NB4 (cell line): ENCODE measurements at places on chromosomes 1 and 21.

DNA sequence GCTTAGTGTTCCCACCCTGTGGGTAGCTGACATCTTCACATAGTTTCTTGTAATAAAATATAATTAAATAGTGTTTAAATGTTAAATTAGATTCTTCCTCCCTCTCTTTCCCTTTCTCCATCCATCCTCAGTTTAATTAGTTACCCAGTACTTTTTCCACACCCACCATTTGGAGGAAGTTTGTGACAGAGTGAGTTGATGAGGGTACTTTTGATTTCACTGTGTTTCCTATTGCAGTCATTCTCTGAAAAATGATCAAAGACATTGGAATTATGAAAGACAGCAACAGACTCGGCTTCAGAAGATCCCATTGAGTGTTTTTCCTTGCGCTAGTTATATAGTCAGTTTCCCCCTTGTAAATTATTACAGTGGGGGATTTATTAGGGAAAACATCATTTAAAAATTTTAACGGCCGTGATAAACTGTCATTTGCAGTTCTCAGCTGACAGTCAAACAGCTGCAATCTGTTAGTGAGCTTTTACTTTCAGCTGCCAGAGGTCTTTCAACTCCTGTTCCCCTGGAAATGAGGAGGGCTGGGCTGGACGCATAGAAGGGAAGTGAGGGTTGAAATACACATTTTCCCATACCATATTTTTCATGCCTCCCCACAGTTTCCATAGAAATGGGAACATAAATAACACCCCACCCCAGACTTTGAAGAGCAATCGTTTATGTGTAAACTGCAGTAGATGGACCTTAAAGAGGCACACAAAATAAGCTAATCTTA is 61.3 kb upstream of the CACYBP start:
- no peak for DNase-seq

DNA sequence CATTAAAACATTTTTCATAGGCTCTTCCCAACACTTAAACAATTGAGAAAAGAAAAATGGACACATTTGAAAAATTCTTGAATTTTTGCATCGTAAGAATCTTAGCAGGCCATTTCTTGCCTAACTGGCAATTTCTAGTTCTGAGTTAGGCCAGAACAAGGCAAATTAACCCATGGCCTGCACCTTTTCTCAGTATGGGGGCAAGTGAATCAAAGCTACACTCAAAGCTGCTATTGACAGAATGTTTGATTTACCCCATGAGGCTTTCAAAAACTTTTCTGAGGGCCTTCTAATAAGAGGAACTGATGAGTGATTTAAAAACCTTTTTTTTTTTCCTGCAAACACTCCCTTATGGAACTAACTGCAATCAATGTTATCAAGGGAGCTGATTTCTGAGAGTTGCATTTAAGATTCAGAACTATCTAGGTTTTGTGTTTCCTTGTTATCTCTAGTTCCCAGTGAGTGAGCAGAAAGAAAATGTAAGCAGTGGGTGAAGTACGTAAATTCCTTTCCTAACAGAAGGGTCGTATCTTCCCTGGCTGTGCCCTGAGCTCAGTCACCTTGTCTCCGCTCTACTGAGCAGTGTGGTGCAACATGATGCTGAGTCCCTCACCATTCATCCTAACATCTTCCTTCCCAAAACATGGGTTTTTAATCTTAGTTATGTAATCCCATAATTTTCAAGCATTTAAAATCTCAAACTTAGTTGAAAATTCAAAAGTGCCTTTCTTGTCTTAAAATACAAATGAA is 353.7 kb downstream of the DPYD start:
- DNase-seq = no peak

- peak; percentile 47 for DNase-seq
Observed at GRCh38 chr1:157496121-157496526, 56.2 kb downstream of the FCRL5 start.

- no peak for DNase-seq
Observed at GRCh38 chr1:244242446-244242845, 191.4 kb downstream of the ZBTB18 start.

GRCh38 chr1:210687582-210688279 is 359.0 kb downstream of the HHAT start:
- DNase-seq = peak; percentile 3

GRCh38 chr1:245158913-245159312 is 4.1 kb downstream of the KIF26B start:
- DNase-seq = no peak

GRCh38 chr1:216054600-216054999 is 368.6 kb downstream of the USH2A start:
- DNase-seq = no peak

GRCh38 chr1:76832521-76832920 is 34.8 kb upstream of the ST6GALNAC5 start:
- DNase-seq = no peak

- no peak for DNase-seq
Observed at GRCh38 chr1:61102041-61102440, 19.7 kb downstream of the NFIA start.

- no peak for DNase-seq
Observed at GRCh38 chr1:94411237-94411636, 7.0 kb upstream of the ABCD3 start.

- DNase-seq = peak; percentile 32
Observed at GRCh38 chr1:24254783-24255182, 64.4 kb upstream of the GRHL3 start.

- no peak for DNase-seq
Observed at GRCh38 chr1:31667065-31667785, 22.5 kb upstream of the PEF1 start.

GRCh38 chr1:244557565-244557964 is 95.4 kb upstream of the DESI2 start:
- no peak for DNase-seq

DNA sequence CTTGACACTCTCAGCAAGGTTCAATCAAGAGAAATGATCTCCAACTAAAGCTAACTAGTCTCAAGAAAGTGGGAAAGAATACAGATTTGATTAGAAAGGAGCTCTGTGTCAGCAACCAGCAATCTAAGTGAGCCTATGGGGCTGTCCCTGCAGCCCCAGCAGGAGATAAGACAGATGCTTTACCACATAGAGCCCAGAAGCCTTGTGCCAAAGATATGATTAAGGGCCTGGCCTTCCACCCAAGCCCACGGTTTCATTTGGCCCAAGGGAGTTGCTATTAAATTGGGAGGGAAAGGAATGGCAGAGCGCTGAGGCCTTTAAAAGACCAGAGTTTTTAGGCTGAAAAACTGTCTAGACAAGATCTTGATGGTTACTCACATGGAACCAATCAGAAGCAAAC is 74.8 kb downstream of the HLCS start:
- no peak for DNase-seq

DNA sequence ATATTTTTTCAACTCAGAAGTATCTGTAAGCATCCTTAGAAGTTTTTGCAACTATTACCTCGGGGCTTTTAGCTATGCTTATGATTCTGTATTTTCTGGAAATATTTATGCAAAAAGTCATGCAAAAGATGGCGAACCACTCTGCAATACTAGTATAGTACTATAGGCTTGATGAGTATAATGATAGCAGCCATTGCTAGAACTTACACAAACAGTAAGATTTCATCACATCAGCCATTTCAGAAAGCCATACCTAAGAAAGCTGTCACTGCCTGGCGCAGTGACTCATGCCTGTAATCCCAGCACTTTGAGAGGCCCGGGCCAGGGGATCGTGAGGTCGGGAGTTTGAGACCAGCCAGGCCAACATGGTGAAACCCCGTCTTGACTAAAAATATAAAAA is 227.1 kb downstream of the LRRC7 start:
- no peak for DNase-seq

GRCh38 chr1:31934706-31935629 is 3.2 kb downstream of the PTP4A2 start:
- peak; percentile 88 for DNase-seq

- DNase-seq = no peak
Observed at GRCh38 chr1:163509114-163509513, 187.4 kb downstream of the NUF2 start.

DNA sequence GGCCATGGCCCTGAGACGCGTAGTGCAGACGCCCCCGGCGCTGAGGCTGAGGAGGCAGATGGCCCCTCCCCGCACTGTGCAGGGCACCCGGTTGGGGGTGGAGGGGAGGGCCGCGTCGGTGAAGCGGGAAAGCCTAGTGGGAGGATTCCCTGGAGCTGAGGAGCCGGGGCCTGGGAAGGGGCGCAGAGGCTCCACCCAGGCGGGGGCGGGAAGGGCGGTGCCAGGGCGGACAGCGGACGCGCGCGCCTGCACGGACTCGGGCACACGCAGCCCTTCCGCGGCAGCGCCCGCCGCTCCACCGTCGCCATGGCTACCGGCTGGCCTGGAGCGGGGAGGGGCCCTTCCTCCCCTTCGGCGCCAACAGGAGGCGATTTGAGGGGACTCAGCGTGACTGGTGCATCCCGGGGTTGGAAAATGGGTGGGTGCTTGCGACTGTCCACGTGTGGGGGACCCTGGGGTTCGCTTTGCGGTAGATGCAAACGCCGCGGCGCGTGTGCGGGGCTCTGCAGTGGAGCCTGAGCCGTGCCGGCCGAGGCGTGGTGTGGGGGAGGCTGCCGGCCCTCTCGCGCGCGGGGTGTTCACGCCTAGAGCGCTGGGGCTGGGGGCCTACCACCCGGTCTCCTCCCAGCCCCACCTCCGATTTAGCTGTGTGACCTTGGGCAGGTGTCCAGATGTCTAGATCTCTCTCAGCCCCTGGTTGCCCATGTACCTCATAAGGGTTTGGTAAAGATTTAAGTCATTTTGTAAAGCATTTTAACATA is 35.1 kb downstream of the PTPRF start:
- DNase-seq = peak; percentile 45

DNA sequence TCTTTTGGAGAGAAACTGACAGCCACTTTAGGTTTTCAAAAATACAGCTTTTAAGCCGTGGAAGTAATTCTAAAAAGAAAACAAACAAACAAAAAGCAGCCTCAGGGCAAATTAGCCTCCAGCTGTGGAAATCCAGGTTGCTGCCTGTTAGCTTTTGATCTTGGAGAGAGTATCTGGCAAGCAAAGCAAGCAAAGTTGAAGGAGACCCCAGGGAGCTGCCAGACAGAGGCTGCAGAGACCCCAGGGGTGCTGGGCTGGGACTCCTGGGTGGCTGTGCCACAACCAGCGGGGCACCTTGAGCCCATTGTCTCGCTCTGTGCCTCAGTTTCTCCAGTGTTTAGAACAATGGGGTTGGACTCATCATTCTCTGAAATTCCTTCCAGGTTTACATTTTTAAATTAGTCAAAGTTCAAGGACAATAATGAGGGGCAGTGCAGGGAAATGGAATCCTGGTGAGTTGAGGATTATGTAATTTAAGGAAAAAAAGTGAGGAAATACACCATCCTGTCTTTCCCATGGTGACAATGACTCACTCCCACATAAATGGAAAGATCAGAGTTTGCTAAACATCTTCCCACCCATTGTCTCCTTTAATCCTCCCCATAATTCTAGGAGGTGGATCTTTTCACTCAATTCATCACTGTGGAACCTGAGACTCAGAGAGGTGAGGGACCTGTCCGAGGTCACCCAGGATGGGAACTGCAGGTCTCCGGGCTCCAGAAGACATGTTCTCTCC is 480.5 kb downstream of the MATN1 start:
- DNase-seq = no peak

- DNase-seq = peak; percentile 33
Observed at GRCh38 chr1:89407360-89407759, 43.5 kb downstream of the GBP6 start.

- no peak for DNase-seq
Observed at GRCh38 chr1:21603177-21604138, 65.7 kb downstream of the RAP1GAP start.

- peak; percentile 51 for DNase-seq
Observed at GRCh38 chr1:1309251-1310108, 1.1 kb downstream of the PUSL1 start.

DNA sequence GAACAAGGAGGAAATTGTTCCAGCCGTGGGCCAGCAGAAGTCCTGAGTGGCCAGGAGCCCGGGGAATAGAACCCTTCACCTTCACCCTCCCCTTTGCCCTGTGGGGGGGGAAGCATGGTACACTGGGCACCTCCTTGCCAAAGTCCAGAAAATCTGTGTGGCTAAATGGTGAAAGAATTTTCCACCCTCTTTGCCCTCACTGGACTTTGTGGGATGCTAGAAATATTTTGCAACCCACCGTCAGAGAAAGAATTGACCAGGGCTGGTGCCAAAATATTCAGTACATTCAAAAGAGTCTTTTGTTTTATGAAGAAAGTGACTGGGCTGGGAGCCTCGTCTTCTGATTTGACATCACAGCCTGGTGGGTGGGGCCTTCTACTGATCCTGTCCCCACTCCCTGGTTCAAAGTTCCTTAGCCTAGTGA is 14.6 kb downstream of the NFASC start:
- no peak for DNase-seq

DNA sequence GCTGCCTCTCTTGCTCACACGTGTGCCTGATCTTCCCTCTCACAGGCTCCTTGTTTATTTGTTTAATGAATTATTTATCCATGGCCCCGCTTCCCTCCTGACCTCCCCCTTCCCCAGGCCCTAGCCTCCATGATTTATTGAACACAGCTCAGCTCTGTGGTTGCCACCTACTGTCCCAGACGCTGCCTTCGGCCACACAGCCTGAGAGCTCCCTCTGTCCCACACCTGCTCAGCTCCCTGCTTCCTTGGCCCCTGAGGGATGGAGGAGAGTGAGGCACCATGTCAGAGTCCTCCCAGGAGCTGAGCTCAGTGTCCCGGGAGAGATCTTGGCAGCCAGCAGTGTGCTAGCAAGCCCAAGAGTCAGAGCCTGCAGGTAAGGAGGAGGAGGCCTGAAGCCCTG is 3.1 kb upstream of the EFNA3 start:
- no peak for DNase-seq

- no peak for DNase-seq
Observed at GRCh38 chr1:116725798-116726197, 28.4 kb upstream of the CD2 start.

DNA sequence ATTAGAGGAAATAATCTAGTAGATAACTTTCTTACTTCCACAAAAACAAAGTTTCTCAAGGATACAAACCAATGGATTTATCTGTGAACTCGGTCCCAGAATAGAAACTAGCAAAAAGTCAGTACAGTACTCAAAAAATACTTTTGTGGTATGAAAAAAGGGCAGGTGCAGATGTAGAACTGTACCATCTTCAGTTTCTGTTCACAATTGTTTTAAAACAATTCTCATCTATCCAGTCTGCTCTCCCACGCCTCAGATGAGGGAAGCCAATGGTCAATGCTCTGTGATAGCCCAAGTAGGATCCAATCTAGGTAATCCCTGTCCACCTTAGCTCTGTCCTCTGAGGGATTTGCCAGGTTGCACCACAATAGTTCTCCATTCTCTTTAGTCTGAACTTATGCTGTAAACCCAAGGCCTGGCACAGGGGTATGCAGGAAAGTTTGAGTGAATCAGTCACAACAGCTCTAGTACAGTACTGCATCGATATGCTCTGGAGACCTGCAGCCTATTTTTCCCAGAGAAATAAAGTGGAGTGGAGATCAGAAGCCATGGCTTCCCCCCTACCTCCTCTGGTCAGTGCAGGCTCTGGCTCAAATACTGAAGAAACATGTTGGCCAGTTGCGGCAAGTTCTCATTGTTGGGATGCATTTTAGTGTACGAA is 1.4 kb downstream of the KTI12 start:
- no peak for DNase-seq

- DNase-seq = peak; percentile 97
Observed at GRCh38 chr1:54220004-54220811, 20.2 kb downstream of the MRPL37 start.
